A549 treated with GW870086 at 1 μM for 4 hours (cell line): ENCODE measurements at places on chromosomes 12 and 14. TPM values are rescaled to one million over a fixed set of nuclear protein-coding genes. Genes with fewer than 3 reads are reported as not detected.

CFAP54 gene
- total RNA-seq = 0.79 to 1.4 TPM (median 1.2 TPM) in 5 replicates

CEBPE gene
- not detected in 5 replicates for total RNA-seq

UBR7 gene
- total RNA-seq = 23.5 to 29.4 TPM (median 25.3 TPM) in 5 replicates

CDKL1 gene
- total RNA-seq = 6.7 to 18.3 TPM (median 12.0 TPM) in 5 replicates

FAM186B gene
- 0.08 to 0.16 TPM (median 0.13 TPM) in 4 of 5 replicates, not detected in the other for total RNA-seq

SLC17A8 gene
- 0.03 TPM in 1 of 5 replicates, not detected in the others for total RNA-seq

MSRB3 gene
- total RNA-seq = 20.5 to 25.4 TPM (median 21.0 TPM) in 5 replicates

CISTR gene
- not detected in 5 replicates for total RNA-seq

TEAD4 gene
- total RNA-seq = 36.6 to 46.0 TPM (median 45.1 TPM) in 5 replicates

SERPINA9 gene
- total RNA-seq = not detected in 5 replicates

ATP23 gene
- total RNA-seq = 3.7 to 6.4 TPM (median 4.9 TPM) in 5 replicates

ERGIC2 gene
- 63.3 to 79.2 TPM (median 70.0 TPM) in 5 replicates for total RNA-seq

RFX4 gene
- total RNA-seq = not detected in 5 replicates

CHGA gene
- total RNA-seq = 1.3 to 1.8 TPM (median 1.7 TPM) in 5 replicates

ACSM4 gene
- not detected in 5 replicates for total RNA-seq

ESR2 gene
- total RNA-seq = 0.09 to 0.29 TPM (median 0.13 TPM) in 4 of 5 replicates, not detected in the other

ACVRL1 gene
- 0.05 to 0.14 TPM in 2 of 5 replicates, not detected in the others for total RNA-seq

TAS2R8 gene
- not detected in 5 replicates for total RNA-seq

LHX5 gene
- 0.03 to 0.08 TPM (median 0.07 TPM) in 3 of 5 replicates, not detected in the others for total RNA-seq

FOXA1 gene
- 5.8 to 9.1 TPM (median 8.0 TPM) in 5 replicates for total RNA-seq

PZP gene
- total RNA-seq = not detected in 5 replicates

SERPINA10 gene
- 0.03 TPM in 1 of 5 replicates, not detected in the others for total RNA-seq

KCNMB4 gene
- total RNA-seq = 0.11 to 0.51 TPM (median 0.25 TPM) in 5 replicates

HOXC4 gene
- total RNA-seq = 1.9 to 3.5 TPM (median 3.5 TPM) in 5 replicates

CELA1 gene
- total RNA-seq = not detected in 5 replicates

LYZ gene
- total RNA-seq = 0.09 to 3.0 TPM (median 0.45 TPM) in 3 of 5 replicates, not detected in the others

KLHL33 gene
- total RNA-seq = not detected in 5 replicates

REP15 gene
- 0.26 to 0.63 TPM (median 0.42 TPM) in 4 of 5 replicates, not detected in the other for total RNA-seq

SLCO1B3 gene
- total RNA-seq = 8.6 to 14.5 TPM (median 12.9 TPM) in 5 replicates
